ENCODE measurements at places on chromosomes 3 and 15. TPM values are rescaled to one million over a fixed set of nuclear protein-coding genes. Genes with fewer than 3 reads are reported as not detected.
A peak's percentile ranks its signal among the peaks of the same experiment; 100 is the strongest.

RTP1 gene
- total RNA-seq = not detected

EIF1B gene
- total RNA-seq = 39.6 TPM

CNTN4 gene
- total RNA-seq = 9.1 TPM

MED12L gene
- 0.37 TPM for total RNA-seq

MUSTN1 gene
- total RNA-seq = not detected

SECISBP2L gene
- total RNA-seq = 40.9 TPM

RBMS3 gene
- 11.5 TPM for total RNA-seq

CLRN1 gene
- not detected for total RNA-seq

GRCh38 chr3:141307351-141308059 is 60.8 kb upstream of the ZBTB38 start:
- no peak for DNase-seq

DNA sequence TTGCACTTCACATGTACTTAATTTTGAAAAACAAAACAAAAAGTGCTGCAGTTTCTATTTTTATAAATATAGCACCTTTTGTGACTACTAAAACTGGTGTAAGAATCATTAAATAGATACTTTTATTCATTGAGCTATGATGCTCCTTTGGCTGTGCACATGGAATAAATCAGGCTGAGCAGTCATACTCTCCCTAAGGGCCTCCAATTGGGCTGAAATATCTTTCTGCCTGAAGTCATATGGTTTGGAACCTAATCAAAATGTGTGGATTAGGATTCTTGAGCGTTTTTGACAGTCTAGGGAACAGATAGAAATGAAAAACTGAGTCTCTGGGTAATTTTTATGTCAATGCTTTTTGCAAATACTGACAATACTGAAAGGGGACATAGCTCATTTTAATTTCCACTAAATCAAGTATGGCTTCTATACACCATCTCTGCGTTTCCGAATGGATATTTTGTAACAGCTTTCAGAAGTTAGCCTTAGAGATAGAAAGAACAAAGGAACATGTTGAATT is 392.2 kb upstream of the ROBO1 start:
- DNase-seq = no peak

DNA sequence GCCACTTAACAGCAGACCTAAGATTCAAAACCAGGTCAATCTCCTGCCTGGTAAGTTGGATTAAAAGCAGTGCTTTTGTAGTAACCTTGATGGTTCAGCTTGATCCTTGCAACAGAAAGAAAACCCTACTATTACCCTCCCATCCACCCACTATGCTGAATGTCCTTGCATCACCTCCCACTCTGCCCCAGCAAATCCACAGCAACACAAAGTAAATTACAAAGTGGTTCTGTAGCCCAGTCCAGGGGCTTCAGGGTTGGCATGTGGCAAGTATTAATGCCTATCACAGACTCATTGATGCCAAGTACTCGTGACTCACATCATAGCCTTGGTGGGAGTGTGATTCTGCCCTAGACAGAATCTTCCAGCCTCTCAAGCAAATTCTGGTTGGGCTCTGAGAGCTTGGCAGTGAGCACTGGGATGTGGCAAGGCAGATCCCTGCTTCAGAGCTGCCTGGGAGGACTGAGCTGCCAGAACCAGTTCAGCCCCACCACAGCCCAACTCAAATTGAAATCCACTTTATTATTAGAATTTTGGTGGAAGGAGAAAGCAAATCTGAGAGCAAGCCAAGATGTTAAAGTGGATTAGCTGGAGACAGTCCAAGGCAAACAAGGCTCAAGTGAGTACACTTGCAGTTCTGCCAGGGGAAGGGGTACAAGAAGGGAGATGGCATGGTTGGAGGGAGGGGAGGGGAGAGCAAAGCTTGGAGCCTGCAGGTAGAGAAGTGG is 225.8 kb upstream of the UMPS start:
- DNase-seq = no peak

DNA sequence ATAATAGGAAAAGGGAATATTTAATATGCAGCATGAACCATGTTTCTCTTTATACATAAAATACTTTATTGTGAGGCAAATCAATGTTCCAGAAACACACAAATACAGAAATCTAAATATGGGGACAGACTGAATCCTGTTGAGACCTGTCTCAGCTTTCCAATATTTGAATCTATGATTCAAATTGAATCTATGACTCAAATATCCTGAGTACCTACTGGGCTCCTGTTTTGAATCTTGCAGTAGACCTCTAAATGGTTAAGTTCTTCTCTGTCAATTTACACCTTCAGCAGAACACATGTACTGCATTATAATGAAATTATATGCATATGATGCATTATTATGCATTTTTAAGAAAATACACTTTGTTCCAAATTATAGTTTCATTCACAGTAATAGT is 143.2 kb upstream of the PLXND1 start:
- no peak for DNase-seq

DNA sequence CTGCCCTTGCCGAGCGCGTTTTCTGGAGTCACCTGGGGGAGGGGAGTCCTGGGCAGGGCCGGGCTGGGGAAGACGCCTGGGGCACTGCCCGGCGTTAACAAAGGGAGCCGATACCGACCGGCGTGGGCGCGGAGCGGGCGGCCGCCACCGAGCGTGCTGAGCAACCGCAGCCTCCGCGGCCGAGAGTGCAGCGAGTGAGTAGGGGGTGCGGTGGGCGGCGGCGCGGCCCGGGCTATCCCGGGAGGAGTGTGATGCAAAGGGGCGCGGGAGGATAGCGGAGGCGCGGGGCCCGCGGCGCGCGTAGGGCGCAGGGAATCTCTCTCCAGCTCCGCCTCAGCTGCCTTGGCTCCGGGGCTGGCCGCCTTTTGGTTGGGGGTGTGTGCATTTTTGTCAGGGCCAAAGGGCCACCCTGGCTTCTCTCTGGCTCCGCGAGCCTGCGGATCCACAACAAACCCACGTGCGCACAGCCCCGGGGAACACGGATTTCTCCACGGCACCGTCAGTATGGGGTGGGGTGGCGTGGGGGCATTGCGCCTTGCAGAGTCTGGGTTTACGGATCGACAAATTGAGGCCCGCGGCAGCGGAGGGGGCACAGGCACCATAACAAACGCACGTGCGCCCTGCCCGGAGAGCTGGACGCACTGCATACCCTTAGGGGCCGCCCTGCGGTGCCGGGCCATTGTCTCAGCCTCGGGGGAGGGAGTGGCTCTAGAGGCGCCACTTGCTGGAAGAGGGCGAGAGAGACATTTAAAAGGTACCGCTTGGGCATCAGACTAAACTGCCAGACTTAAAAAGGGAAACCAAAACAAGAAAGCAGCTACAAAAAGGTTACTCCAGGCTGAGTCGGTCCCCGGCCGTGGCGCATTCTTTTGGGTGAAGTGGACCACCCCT is 560 bp downstream of the ST6GAL1 start:
- peak; percentile 74 for DNase-seq

- no peak for DNase-seq
These were observed 67.7 kb upstream of the OXTR start for GRCh38 chr3:8837162-8837561.

- DNase-seq = no peak
These were observed 235.3 kb downstream of the RBMS3 start for GRCh38 chr3:29516164-29516563.

DNA sequence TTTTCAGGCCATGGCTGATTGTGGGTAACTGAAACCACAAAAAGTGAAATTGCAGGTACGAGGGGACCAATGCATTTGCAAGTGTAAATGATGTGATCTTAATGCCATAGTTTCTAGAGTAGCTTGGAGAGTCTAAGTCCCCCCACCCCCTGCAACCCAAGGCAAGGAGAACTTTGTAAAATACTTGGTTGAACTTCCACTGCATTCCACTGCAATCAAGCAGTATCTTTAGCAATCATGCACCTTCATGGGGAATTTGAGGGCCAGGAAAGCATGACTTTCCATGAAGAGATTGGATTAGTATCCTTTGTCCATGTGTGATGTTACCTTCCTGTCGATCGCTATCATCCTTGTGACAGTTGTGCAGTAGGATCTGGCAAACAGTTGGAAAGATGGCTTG is 11.4 kb upstream of the CYP8B1 start:
- no peak for DNase-seq

All from left colon (tissue), 2 donors.